ENCODE measurements at places on chromosomes 4 and X. TPM values are rescaled to one million over a fixed set of nuclear protein-coding genes. Genes with fewer than 3 reads are reported as not detected.

GRCh38 chr4:9936129-9936644 is 85.1 kb downstream of the SLC2A9 start:
- no peak for DNase-seq

DNA sequence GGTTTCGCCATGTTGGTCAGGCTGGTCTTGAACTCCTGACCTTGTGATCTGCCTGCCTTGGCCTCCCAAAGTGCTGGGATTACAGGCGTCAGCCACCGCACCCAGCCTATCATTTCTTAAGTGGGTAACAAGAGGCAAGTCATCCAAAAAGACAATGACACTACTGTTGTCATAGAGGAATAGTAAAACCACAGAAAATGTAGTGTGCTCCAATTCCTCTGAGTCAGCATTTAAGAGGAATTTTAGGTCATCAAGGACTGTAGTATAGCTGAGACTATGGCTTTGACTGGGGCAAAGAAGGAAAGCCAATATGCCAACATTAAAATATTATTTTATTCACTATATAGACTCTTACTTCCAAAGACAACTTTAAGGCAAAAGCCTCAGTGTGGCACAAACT is 48.4 kb downstream of the ATP8A1 start:
- DNase-seq: no peak

ADGRG4 gene
- polyA plus RNA-seq: not detected

DNA sequence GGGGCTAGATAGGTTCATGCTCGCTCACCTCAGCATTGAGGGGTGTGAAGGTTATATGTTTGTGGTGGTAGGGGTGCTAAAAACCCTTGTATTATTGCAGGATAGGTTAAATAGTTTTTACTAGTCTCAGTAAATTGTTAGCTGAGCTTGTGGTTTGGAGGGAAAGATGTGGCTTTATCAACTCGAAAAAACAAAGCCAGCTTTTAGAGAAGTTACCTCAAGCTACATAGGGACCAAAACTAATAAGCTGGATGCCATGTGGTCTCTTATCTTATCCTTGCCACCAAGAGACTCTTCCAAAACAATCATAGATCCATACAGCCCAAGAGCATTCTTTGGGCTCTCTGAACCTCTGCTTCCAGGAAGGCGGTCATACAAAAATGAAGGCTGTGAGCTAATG is 29.2 kb downstream of the MSN start:
- DNase-seq: no peak

GPR50 gene
- polyA plus RNA-seq: not detected

DNA sequence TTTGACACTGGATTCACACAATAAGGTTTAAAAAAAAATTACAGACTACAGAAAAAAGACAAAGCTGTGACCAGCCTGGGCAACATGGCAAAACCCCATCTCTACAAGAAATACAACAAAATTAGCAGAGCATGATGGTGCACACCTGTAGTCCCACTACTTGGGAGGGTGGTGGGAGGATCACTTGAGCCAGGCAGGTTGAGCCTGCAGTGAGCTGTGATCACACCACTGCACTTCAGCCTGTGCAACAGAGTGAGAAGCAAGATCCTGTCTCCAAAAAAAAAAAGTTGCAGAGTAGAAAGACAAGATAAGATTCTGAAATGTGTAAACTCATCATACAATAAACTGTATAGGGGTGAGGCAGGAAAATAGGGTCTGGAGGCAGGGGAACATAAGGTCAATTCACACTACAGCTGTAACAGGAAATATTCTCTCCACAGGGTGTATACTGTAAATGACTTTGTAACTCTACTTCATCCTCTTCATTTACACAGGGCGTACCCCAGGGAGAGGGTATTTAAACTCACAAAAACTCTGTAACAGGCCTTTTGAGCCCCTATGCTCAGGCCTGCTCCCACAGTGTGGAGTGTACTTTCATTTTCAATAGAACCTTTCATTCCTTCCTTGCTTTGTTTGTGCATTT is 112.6 kb upstream of the MAPK10 start:
- DNase-seq: no peak

ASB5 gene
- 0.33 TPM for polyA plus RNA-seq

GRCh38 chr4:41363384-41363981 is 106.8 kb downstream of the UCHL1 start:
- no peak for DNase-seq

GRCh38 chrX:154730253-154730891 is 20.5 kb downstream of the GAB3 start:
- DNase-seq: peak; percentile 79

LONRF3 gene
- polyA plus RNA-seq: 3.7 TPM

DNA sequence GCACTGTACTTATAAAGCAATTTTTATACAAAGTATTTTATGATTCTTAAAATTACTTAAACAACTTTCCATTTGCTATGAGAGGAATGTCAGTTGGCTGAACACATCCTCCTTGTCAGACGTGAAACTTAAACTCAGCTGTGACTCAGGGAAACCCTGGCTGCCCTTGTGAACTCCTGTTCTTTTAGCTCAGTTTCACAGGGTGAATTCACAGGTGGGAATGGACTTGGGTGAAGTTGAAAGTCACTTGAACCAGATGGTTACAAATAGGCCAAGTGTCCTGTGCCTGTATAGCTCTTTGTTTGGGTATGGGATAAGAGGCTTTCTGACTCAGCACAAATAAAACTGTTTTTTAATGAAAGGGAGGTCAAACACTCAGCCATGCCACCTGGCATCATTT is 67.4 kb upstream of the FAM47B start:
- DNase-seq: no peak

DNA sequence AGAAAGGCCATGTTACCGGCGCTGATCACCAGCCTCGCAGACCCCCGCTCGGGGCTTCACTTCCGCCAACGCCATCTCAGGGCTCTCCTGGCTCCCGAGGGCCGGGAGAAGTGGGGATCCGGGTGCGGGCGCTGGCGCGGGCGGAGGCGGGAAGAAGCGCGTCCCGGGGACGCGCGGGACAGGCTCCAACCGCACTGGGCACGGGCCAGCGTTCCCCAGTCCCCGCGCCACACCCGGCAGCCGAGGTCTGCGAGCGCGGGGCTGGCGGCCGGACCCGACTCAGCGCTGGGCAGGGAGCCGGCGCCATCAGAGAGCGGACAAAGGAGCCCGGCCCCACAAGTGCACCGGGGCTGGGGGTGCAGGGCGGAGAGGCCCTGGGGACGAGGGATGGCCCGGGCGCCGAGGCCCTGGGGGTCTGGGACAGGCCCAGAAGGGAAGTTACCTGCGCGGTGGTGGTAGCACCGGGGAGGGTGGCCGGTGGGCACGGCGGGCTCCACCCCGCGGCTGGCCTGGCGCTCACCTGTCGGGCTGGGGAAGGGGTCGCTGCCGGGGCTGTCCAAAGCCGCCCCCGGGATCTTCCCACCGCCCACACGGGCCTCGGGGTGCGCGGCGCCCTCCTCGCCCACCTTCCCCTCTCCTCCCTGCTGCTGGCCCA is 449 bp downstream of the CTPS2 start:
- DNase-seq: peak; percentile 26

CXCL3 gene
- 0.70 TPM for polyA plus RNA-seq

ZNF518B gene
- polyA plus RNA-seq: 25.2 TPM

AR gene
- 5.5 TPM for polyA plus RNA-seq

DNA sequence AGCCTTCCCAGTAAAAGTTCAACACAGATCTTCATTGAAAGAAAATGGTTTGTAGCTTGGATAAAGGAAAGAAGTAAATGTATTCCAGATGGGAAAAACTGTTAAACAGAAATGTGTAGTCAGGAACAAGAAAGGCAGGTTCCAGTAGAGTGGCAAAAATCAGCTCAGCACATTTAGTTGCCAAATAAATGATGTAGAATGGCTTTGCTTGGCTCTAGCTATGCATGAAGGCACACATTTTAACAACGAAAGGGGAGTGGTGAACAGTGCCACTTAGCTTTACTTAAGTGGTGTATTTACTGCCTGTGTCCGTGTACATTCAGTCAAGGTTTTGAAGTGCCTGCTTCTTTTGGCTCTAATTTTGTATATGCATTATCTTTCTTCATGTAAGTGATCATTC is 644.5 kb upstream of the ATOH1 start:
- peak; percentile 31 for DNase-seq

DNA sequence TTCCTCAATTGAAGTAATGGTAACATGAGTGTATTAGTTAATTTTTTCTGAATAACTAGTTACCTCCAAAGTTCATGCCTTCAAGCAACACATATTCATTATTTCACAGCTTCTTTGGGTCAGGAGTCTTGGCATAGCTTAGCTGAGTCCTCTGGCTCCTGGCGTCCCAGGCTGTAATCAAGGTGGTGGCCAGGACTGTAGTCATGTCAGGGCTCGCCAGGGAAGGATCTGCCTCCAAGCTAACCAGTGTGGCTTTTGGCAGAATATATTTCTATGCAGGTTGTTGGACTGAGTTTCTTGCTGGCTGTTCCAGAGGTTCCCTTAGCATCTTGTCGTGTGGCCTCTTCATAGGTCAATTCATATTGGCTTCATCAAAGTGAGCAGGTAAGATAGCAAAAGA is 10.0 kb upstream of the HS3ST1 start:
- DNase-seq: no peak

DNA sequence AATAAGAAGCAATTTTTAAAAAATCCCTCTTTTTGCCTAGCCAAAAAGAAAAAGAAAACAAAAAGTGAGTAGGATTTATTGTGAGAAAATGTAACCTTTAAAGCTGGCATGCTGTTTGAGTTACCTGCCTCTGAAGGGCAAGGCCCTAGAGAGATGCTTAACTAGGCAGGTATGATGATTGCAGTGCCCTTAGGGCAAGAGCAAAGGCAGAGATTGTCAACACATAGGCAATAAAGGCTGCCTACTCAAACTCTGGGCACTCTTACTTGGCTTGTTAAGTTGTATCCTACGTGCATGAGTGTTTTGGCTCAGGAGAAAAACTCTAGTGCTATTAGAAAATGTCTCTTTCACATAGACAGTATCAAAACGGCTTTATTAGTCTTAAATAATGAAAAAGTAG is 306.0 kb downstream of the RPA4 start:
- DNase-seq: no peak

TMPRSS11F gene
- 0.05 TPM for polyA plus RNA-seq

TENT5D gene
- polyA plus RNA-seq: 0.04 TPM

- DNase-seq: no peak
Measured at GRCh38 chrX:115988825-115989224, 181.7 kb upstream of the AGTR2 start.

- no peak for DNase-seq
Measured at GRCh38 chr4:74628852-74629620, 165.3 kb downstream of the BTC start.

- DNase-seq: no peak
Measured at GRCh38 chrX:133908223-133908955, 77.0 kb downstream of the GPC3 start.

All from right lung (tissue), 10 donors.